Frontal cortex (tissue), 4 donors: ENCODE measurements at places on chromosomes 2 and 18. TPM values are rescaled to one million over a fixed set of nuclear protein-coding genes. Genes with fewer than 3 reads are reported as not detected.

DNA sequence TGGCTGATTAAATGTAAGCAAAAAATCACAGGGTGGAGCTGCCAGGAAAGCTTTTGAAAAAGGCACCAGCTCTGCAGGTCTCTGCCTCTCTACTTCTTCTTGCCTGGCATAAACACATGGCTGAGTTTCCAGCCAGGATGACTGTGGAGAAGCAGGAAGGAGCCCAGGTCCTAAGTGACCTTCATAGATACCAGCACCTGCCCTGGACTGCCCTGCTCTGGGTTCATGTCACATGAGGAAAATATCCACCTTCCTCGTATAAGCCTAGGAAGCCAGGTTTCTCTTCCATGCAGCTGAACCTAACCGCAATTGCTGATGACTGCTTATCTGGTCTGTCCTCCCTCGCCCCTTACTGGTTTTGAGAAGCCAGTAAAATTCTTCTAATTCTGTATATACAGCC, 47.8 kb upstream of the CREB1 start:
- DNase-seq, result no peak

DNA sequence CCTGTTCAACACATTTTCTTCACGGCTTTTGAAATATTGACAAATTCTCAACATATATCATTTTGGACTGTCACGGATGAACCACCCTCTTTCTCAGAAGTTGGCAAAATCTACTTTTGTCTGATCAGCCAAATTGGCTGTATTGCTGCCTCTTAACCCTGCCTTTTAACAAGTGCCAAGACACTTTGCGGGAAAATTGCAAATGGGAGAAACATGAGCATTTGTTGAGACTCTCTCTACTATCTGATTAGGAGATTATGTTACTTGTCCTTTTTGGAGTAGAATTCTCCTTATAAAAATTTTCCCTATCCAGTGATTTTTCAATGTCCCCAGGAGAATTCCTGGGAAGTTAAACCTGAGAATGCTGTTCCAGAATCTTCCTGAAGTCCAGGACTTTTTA, 256.2 kb upstream of the ZSWIM2 start:
- DNase-seq, result no peak

DNA sequence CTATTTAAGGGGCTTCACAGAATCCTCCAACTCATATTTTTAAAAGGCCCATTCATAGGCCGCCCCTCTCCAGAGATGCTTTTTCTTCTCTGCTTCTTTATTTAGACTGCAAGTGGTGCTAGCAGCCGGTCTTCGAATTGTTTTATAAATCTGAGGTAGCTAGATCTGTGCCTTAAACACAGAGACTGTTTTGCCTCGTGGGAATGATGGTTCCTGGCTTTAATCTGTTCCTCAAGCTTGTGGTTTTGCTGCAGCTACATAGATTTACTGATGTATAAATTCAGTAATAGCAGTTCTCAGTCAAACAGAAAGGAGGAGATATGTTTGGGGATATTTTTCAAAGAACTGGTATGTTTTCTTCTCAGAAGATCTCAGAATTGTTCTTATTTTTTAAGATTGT, 45.3 kb downstream of the TNFRSF11A start:
- DNase-seq, result no peak

The TBR1 gene
- total RNA-seq, result 73.8 TPM

The AGXT gene
- not detected for total RNA-seq
